ENCODE measurements at places on chromosomes 5 and 9.
A peak's percentile ranks its signal among the peaks of the same experiment; 100 is the strongest.

GRCh38 chr5:180313677-180314505 is 22.0 kb upstream of the MAPK9 start:
- no peak overlapping the region for H3K27ac ChIP-seq
- H3K4me3 ChIP-seq = no peak overlapping the region
- no peaks in the 10 kb centered on the region for H3K27me3 ChIP-seq
- DNase-seq = no peak
- peaks cover 4% of the 10 kb centered on the region for H3K4me1 ChIP-seq
- H3K36me3 ChIP-seq = peaks cover 79% of the 10 kb centered on the region

DNA sequence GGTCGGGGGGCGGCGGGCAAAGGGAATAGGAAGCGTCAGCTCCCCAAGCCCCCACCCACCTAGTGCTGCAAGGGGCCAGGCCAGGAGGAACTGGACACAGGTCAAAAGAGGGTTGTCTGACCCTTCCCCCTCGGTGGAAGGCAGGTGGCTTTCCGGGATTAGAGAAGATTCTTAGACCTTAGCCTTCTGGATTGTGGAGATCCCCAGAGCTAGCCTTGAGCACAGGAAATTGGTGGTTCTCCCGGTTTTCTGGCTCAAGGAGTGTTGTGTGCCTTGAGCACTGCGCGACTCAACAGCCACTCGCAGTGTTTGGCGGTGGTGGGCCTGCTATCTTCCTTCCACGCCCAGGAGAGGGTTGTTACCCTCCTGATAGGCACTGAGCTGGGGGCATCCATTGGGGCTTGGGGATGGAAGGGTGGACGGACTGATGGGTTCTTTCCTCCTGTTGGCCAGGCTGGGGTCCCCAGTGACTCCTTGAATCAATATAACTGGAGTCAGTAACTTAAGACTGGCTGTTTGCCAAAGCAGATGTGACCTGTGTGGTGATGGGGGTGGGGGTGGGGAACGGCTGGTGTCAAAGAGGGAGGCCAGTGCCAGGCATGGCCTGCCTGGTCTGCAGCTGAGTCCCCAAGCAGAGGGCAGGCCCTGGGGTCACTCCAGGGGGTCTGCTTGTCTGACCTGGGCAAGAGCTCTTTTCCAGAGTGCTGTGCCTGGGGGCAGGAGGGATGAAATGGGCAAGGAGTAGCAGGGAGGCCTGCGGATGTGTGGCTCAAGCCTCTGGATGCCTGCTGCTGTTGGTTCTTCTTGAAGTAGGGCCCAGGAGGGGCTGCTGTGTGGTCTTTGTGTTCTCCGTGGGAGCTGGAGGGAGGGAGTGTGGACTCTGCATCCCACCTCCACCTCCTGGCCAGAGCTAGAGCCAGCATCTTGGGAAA is 2.1 kb downstream of the FGF18 start:
- H3K4me3 ChIP-seq = no peak overlapping the region
- H3K27me3 ChIP-seq = no peaks in the 10 kb centered on the region
- no peaks in the 10 kb centered on the region for H3K36me3 ChIP-seq
- H3K27ac ChIP-seq = no peak overlapping the region
- H3K4me1 ChIP-seq = peaks cover 37% of the 10 kb centered on the region

- DNase-seq = no peak
- no peak overlapping the region for H3K27ac ChIP-seq
- no peak overlapping the region for H3K4me3 ChIP-seq
- H3K36me3 ChIP-seq = no peaks in the 10 kb centered on the region
- H3K4me1 ChIP-seq = no peaks in the 10 kb centered on the region
These were observed 138.5 kb downstream of the SPOCK1 start for GRCh38 chr5:137360607-137361006.

DNA sequence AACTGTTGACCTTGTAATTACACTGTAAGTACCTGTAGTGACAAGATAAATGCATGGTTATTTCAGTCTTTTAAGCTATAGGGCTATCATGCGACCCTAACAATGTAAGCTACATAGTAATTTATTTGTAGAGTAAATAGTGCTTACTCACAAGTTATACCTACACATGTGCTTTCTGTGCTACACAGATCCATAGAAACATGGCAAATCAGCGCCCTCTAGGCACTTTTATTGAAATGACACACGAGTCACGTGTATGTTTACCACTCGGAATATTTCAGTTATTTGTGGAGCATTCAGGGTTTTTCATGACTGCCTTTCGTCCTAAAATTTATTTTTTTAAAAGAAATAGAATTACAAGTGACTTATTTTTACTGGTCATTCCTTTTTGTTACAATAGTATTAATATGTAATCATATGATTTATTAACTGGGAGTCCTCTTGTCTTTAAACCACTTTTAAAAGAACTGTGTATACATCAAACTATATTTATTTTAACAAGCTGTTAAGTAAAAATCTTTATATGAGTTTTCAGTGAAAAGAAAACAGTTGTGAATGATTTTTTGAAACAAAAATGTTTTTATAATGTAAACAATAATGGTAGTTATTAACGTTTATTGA is 1242.3 kb upstream of the WWC1 start:
- no peak overlapping the region for H3K27ac ChIP-seq
- H3K36me3 ChIP-seq = no peaks in the 10 kb centered on the region
- H3K4me1 ChIP-seq = no peaks in the 10 kb centered on the region
- peak; percentile 58 for DNase-seq

DNA sequence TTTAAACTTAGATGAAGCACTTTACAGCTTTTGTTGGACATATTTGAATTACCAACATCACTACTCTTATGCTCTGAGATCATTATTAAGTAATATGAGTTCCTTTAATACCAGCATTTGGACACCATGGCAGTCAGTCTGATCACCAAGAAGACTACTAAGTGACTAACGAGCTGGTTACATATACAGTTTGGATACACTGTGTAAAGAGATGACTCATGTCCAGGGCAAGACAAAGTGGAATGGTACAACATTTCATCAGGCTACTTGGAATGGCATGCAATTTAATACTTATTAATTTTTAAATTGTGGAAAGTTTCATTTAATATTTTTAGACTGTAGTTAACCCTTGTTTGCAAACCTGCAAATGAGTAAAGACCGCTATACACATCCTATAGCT is 237.4 kb upstream of the PRDM9 start:
- no peak overlapping the region for H3K4me3 ChIP-seq
- H3K27ac ChIP-seq = no peak overlapping the region
- H3K4me1 ChIP-seq = no peaks in the 10 kb centered on the region

DNA sequence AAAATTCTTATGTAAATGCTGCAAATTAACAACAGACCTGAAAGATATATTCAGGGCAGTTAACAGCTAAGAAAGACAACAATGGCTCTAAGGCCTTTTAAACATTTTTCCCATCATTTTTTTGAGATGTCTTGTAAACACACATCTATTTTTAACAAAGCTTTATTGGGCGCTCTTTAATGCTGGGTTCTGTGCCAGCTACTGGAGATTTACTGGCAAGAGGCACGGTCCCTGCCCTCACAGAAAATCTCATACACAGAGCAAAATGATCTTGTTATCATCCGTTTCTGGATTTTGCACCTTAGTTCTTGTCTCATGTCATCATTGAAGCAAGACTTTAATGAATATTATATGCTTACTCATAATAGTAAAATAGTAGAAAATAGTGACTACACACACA is 1022.3 kb upstream of the WWC1 start:
- H3K4me3 ChIP-seq = no peak overlapping the region
- no peak for DNase-seq
- H3K27me3 ChIP-seq = no peaks in the 10 kb centered on the region
- H3K27ac ChIP-seq = no peak overlapping the region
- no peaks in the 10 kb centered on the region for H3K36me3 ChIP-seq

Measured in mesenchymal stem cell (in vitro differentiated cells and primary cell).